K562 (cell line): ENCODE measurements at places on chromosomes 5 and 9. TPM values are rescaled to one million over a fixed set of nuclear protein-coding genes. Genes with fewer than 3 reads are reported as not detected.

The SPATA31E1 gene
- total RNA-seq: not detected in 2 replicates

The FUT7 gene
- total RNA-seq: not detected in 2 replicates

The IRX4 gene
- total RNA-seq: not detected in 2 replicates

The UTP15 gene
- 38.9 and 51.0 TPM in 2 replicates for total RNA-seq

The RUSC2 gene
- total RNA-seq: 11.9 and 12.8 TPM in 2 replicates

The FGF1 gene
- not detected in 2 replicates for total RNA-seq
